Activated T-cell treated with anti-CD3 and anti-CD28 coated beads for 24 hours (primary cell): ENCODE measurements at places on chromosomes 1 and 21.

GRCh38 chr1:69702085-69702484, 134.4 kb downstream of the LRRC7 start:
- no peak for DNase-seq

DNA sequence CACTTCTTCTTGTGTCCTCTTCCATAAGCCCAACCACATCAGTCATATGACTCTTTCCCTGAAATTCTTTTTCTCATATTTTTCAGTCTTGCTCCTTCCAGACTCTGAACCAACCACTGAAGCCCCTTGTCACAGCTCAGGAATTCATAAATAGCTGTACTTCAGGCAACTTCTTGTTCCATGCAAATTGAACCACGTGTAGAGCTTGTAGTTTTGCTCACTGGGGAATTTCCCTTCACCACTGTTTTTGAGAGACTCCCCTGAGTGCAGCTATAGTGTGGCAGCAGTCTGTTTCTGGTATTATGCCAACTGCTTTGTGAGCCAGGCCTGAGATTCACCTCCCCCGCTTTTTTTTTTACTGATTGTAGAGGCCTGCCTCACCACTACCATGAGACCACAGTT, 150.3 kb upstream of the SPAG17 start:
- no peak for DNase-seq

DNA sequence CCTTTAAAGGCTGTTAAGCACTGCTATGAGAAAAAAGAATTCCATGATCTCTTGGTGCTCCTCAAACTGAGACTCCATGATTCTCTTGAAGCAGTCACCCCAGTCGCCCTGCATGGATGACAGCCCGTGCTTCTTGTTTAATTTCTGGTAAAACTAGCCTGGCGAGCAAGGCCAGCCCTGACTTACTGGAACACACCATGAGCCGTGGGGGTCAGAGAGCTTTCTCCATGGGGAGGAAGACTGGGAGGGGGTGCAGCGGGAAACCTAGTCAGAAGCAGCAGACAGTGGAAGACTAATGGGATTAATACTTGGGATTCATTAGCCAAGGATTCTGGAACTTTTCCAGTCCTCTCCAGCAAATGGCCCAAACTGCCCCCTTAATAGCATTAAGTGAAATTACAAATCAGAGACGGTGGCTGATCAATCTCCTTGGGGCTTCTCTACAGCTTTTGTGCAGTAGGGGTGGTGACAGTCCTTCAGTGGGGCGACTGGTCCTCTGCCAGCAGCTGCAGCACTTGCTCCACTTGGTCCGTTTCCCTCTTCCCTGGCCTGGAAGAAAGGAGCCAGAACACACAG, 57.2 kb upstream of the LRRN2 start:
- no peak for DNase-seq

- DNase-seq: no peak
Measured at GRCh38 chr21:34962586-34963222, 86.4 kb downstream of the RUNX1 start.

- DNase-seq: no peak
Measured at GRCh38 chr1:198253259-198253658, 96.5 kb downstream of the NEK7 start.

DNA sequence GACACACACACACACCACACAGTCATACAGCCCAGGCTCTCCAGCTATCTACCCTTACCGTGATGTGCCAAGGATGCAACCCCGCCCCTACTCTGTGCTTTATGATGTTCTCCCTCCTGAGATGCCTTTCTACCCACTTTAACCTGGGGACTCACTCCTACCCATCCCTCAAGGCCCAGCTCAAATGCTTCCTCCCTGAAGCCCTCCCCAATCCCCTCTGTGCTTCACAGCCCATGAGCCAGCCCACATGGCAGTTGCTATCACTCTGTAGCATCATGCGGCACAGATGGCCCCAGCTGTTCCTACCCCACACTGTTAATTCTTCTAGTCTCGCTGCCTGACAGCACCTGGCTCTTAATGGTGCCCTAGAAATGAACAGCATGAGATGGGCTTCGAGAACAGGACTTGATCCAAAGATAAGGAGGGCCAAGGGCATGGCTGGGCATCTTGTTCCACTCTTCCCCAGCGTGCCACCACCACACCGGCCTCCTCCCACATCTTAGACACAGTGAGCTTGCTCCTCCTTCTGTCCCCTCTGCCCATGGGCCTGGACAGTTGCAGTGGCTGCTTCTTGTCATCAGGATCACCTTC, 109.8 kb downstream of the GLIS1 start:
- no peak for DNase-seq

DNA sequence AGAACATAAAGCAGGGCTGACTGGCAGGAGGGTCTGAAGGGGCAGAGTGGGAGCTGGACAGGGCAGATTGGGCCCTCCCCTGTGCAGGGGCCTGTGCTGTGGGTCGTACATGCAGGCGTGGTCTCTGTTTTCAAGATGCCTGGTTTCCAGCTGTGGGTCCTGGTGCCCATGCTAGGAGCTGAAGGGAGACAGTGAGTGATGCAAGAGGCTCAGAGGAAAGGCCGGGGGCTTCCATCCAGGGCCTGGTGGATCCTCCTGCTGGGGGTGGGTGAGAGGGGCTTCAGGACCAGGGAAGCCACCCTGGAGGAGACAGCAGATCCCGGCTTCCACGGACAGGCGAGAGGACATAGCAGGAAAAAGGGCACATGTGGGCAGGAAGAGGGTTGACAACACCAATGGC, 349.0 kb upstream of the VAMP3 start:
- no peak for DNase-seq

GRCh38 chr1:6358144-6358624, 35.4 kb downstream of the ACOT7 start:
- DNase-seq: no peak

DNA sequence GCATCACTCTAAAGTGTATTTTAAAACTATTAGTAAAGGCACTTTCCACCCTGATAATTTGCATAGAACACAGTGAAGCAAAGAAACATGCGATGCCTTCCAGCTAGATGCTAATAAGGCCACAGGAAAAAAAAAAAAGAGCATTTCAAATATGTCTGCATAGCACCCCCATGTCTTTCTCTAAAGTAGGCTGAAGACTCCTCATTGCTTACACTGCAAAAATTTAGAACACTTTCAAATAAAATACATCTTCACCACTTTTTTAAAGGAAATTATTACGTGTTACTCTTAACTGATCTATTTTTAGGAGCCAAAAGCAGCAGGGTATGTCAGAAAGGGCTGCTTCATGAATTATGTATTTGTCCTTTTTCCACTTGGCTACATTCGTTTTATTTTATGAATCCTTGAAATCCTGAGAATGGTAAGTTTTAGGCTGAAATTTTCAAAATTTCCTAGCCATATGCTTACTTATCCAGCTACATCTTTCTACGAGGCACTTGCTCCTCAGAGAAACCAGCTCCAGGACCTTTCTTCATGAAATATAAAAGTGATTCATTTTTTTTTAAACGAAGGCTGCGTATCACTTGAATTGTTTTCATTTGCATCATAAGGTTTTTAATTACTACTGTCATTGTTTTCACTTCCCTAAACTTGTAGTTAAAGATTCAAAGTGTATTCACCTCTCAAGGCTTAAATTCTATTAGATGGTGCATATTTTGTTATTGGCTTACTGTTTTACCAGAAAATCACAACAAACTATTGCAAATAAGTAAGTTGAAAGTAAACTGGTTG, 513.0 kb downstream of the PTPRC start:
- no peak for DNase-seq

DNA sequence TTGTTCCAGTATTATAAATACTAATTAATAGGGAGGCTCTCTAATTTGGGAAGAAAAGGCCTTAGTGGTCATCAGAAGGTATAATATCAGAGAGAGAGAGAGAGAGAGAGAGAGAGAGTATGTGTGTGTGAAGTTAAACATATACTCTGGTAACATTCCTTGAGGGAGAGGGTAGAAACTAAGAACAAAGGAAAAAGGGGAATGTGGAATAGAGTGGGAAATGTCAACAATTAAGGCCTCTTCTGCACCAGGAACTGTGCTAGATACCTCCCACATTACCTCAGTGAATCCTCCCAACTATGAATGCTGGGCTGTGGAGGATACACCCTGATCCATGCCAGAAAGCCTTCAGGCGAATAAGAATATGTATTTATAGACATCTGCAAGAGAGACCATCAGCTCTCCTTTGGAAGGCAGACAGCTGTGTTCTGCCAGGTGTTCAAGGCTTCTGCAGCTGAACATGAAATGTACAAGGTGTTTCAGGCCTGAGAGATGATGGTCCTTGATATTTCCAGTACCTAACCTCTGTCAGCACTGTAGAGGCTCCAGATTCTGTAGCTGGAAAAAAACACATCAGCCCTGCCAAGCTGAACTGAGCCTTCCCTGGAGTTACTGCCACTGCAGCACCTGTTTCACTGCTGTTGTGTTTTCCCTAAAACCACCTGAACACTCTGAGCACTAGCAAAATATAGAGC, 29.1 kb downstream of the TBX15 start:
- no peak for DNase-seq

- no peak for DNase-seq
Measured at GRCh38 chr1:52926864-52927211, 238 bp upstream of the SCP2 start.

DNA sequence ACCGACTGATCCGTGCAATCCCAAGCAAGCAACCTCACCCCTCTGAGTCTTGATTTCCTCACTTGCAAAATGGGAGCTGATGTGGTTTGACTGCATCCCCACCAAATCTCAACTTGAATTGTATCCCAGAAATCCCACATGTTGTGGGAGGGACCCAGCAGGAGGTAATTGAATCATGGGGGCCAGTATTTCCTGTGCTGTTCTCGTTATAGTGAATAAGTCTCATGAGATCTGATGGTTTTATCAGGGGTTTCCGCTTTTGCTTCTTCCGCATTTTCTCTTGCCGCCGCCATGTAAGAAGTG, 58.4 kb downstream of the FHAD1 start:
- DNase-seq: no peak

GRCh38 chr1:3230553-3230952, 161.6 kb downstream of the PRDM16 start:
- DNase-seq: no peak

- no peak for DNase-seq
Measured at GRCh38 chr1:168482106-168482505, 61.7 kb downstream of the XCL2 start.

- no peak for DNase-seq
Measured at GRCh38 chr1:8663915-8664329, 153.5 kb downstream of the RERE start.

DNA sequence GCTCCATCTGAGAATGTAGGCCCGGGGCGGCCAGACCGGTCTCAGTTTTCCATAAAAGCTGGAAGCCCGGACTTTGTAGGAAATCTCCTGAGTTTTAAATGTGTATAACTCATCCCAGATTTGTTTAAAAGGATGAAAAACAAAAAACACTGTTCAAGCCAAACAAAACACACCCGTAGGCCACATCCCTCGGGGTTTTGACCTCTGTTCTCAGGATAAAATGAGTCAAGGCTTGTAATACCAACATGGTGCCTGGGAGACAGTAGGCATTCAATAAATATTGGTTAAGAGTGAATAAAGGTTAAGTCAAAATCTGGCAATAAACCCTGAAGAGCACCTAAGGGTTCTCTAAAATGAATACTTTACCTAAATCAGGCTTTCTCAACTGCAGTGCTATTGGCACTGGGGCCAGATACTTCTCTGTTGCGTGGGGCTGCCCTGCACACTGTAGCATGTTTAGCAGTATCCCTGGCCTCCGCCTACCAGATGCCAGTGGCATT, 55.0 kb downstream of the KAZN start:
- no peak for DNase-seq

GRCh38 chr1:179575497-179576314, at the start of gene NPHS2:
NPHS2 (minus strand) TSS chr1:179575948; CDS start chr1:179575864, 84 bp downstream.
- no peak for DNase-seq

- no peak for DNase-seq
Measured at GRCh38 chr1:62260688-62261087, 58.5 kb downstream of the KANK4 start.

DNA sequence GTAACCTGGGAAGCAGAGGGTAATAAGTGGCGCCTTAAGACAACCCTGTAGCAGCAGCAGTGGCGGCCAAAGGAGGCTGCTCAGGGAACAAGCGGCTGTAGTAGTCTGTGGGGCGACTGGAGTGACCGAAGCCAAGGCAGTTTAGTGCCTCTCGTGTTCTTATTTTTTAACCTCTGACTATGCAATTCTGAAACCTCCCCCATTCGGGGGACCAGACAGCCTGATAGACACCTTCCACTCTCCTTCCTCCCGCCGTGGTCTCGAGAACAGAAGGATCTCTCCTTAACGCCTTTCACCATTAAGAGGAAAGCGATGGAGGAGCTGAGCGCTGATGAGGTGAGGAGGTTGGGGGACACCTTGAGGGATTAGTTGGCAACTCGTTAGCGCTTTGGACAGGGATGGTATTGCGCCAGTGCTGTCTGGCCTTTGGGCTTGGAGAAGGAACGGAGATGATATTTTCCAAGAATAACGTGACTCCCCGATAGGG, 644 bp downstream of the UBE4B start:
- peak; percentile 12 for DNase-seq
